ENCODE measurements at places on chromosomes 13 and 19. TPM values are rescaled to one million over a fixed set of nuclear protein-coding genes. Genes with fewer than 3 reads are reported as not detected.
A peak's percentile ranks its signal among the peaks of the same experiment; 100 is the strongest.

GRCh38 chr13:37009692-37010091 is 9.1 kb downstream of the EXOSC8 start:
- H3K4me1 ChIP-seq = no peaks in the 10 kb centered on the region
- no peaks in the 10 kb centered on the region for H3K27me3 ChIP-seq
- no peak overlapping the region for H3K4me3 ChIP-seq

DNA sequence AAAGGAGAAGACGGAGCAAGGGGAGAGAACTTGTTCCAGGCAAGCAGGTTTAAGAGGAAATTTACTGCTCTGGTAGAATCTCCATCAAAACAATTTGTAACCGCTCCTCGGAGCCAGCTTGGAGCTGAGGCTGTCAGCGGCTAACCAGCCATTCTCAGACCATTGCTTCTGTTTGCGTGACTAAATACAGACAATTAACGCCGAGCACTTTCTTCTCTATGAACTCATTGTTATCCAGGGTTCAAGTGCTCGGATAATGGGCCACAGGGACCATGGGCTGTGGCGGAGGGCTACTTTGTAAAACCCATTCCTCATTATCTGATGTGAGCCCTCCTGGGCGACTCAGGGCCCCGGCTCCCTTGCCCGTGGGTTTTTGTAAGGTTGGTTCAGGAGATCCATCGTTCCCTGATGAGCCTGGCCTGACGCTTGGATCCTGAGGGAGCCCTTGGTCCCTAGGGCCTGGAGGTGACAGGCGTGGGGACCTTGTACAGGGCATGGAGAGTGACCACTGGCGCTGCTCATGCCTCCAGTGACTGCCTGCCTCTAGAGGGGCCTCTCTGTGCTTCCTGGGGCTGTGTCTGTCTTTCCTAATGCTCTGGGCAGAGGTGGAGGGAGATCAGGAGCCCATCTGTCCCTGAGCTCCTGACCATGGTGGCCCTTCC is 61.5 kb upstream of the ZNF536 start:
- no peaks in the 10 kb centered on the region for H3K36me3 ChIP-seq

DNA sequence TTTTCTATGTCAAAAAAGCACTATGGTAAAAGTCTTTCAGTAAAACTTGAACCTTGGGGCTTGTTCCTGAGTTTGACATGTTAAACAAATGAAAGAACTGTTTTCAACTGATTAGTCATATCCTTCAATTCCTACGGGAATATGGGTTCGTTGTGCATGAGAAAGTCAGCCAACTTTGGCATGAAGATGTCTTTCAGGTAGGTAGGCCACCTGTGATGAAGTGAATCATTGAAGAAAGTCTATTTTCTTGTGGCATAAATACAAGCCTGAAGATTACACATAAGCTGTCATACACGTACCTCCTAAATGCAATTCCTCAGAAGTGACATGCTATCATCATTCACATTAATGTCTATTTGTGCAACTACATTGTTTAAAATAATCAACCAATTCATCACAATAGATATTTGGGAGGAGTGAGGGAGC is 513.0 kb downstream of the IRS2 start:
- H3K27ac ChIP-seq = no peak overlapping the region
- no peaks in the 10 kb centered on the region for H3K36me3 ChIP-seq
- no peaks in the 10 kb centered on the region for H3K27me3 ChIP-seq

DNA sequence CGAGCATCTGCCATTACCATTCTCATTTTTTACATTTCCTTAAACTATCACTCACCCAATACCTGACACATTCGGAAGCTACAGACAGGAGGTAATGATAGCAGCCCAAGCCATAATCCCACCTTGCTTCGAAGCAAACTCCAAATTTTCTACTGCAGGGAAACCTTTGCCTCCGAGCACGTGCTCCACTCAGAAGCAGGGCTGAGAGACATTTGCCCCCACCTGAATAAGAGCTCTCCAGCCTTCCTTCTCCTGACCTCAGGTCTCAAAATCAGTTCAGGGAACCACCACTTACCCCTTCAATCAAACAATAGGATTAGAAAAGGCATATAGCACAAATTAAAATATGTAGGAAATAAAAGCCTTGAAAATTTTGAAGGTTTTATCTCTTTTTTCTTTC is 2.3 kb upstream of the DACH1 start:
- no peak for ATAC-seq
- peaks cover 56% of the 10 kb centered on the region for H3K27me3 ChIP-seq
- no peak overlapping the region for H3K27ac ChIP-seq
- H3K36me3 ChIP-seq = no peaks in the 10 kb centered on the region
- H3K4me3 ChIP-seq = no peak overlapping the region

DNA sequence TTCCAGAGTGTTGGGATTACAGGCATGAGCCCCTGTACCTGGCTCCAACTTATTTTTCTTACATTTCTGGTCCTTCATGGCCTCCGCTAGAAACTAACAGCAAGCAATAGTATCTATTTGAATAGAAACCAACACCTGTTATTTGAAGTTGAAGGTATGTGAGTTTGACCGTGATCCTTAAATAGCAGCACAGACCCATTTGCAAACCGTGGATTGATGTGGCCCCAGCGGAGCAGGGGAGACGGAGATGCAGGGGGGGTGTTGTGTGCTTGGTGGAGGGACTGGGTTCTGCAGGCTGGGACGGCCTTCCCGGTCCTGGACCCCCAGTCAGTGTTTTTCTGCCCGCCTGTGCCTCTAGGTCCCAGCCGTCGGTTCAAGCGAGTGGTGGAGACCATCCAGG is 16.9 kb downstream of the TMEM150B start:
- no peaks in the 10 kb centered on the region for H3K27me3 ChIP-seq
- no peaks in the 10 kb centered on the region for H3K36me3 ChIP-seq

GRCh38 chr19:4910594-4911281 is 1.4 kb downstream of the UHRF1 start:
- peaks cover 36% of the 10 kb centered on the region for H3K27me3 ChIP-seq
- peaks cover 25% of the 10 kb centered on the region for H3K4me1 ChIP-seq
- ATAC-seq = no peak
- peak overlapping the region; percentile 75 for H3K4me3 ChIP-seq
- no peaks in the 10 kb centered on the region for H3K36me3 ChIP-seq

- H3K4me3 ChIP-seq = no peak overlapping the region
- H3K27ac ChIP-seq = no peak overlapping the region
- no peaks in the 10 kb centered on the region for H3K36me3 ChIP-seq
These were observed 153.9 kb downstream of the TEX29 start for GRCh38 chr13:111474136-111475002.

- H3K27ac ChIP-seq = no peak overlapping the region
- no peaks in the 10 kb centered on the region for H3K4me1 ChIP-seq
- H3K36me3 ChIP-seq = no peaks in the 10 kb centered on the region
- no peaks in the 10 kb centered on the region for H3K27me3 ChIP-seq
These were observed 1251.0 kb upstream of the PCDH9 start for GRCh38 chr13:68481130-68481529.

- no peaks in the 10 kb centered on the region for H3K36me3 ChIP-seq
- ATAC-seq = no peak
- no peaks in the 10 kb centered on the region for H3K4me1 ChIP-seq
- no peak overlapping the region for H3K27ac ChIP-seq
These were observed 116.7 kb upstream of the GJB6 start for GRCh38 chr13:20348645-20349408.

DNA sequence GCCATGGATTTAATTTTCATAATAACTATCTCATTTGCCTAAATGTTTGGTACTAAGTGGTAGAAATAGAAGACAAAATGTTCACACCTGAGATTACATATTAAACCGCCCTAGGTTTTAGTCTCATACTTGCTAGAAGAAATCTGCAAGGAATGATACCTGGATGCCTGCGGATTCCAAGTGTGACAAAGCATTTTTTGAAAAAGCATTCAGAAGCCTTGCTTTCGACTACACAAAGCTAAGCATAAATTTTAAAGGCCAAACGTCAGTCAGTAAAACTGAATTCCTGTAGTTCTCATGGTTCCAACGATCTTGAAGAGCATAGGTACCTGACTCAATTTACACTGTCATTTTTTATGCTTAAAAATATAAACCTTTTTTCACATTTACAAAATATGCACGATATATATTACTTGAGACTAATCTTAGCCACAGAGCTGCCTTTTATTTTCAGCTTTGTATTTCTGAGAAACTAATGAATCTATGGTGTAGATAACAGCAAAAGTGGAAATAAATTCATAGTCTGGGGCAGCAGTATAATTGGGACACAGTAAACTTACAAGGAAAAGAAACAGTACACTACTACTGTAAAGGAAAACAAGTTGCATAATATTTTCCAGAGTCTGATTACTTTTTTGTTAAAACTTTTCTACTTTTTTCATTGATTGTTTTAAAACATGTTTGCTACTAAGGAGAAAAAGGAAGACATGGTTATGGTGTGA is 1.2 kb upstream of the LRRC63 start:
- H3K27me3 ChIP-seq = peaks cover 4% of the 10 kb centered on the region
- H3K4me1 ChIP-seq = peaks cover 4% of the 10 kb centered on the region
- H3K4me3 ChIP-seq = no peak overlapping the region
- ATAC-seq = no peak
- no peak overlapping the region for H3K27ac ChIP-seq

DNA sequence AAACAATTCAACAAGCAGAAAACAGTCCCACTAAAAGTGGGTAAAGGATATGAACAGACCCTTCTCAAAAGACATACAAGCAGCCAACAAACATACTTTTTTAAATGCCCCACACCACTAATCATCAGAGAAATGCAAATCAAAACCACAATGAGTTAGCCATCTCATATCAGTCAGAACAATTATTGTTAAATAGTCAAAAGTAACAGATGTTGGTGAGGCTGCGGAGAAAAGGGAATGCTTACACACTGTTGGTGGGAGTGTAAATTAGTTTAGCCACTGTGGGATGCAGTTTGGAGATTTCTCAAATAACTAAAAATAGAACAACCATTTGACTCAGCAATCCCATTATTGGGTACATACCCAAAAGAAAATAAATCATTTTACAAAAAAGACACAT is 8.7 kb downstream of the ZNF529 start:
- H3K27me3 ChIP-seq = no peaks in the 10 kb centered on the region
- H3K4me1 ChIP-seq = no peaks in the 10 kb centered on the region
- H3K27ac ChIP-seq = no peak overlapping the region

DNA sequence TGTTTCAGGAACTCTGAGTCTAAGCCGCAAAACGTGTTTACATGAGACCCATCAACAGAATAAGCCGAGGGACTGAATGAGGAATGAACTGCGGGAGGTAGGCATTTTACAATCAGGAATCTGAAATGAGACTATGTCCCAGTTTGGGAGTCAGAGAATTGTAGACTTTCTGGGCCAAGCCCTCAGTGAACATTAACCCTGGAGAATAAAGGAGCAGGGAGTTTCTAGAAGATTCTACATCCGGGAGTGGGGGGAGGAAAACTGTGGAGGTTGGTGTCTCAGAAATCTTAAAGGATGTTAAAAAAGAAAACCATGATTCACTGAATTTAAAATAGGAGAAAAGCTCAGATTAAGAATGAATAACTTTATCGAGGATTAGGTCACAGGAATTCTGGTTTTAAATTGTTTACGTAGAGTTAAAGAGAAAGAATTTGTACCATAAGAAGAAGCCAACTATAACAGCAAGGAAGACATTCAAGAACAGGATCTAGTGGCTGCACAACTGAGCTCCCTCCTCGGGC is 18.5 kb downstream of the RFX2 start:
- no peak for ATAC-seq
- no peaks in the 10 kb centered on the region for H3K27me3 ChIP-seq
- peaks cover 8% of the 10 kb centered on the region for H3K4me1 ChIP-seq
- peak overlapping the region; percentile 38 for H3K4me3 ChIP-seq
- H3K27ac ChIP-seq = peak overlapping the region; percentile 73

GRCh38 chr13:83221256-83221655 is 661.0 kb downstream of the SLITRK1 start:
- H3K27me3 ChIP-seq = no peaks in the 10 kb centered on the region
- no peaks in the 10 kb centered on the region for H3K36me3 ChIP-seq
- no peaks in the 10 kb centered on the region for H3K4me1 ChIP-seq
- no peak overlapping the region for H3K4me3 ChIP-seq

- ATAC-seq = peak; percentile 26
- peaks cover 46% of the 10 kb centered on the region for H3K27me3 ChIP-seq
- H3K27ac ChIP-seq = no peak overlapping the region
- H3K36me3 ChIP-seq = no peaks in the 10 kb centered on the region
These were observed 755 bp downstream of the SERTM1 start for GRCh38 chr13:36674337-36675212.

- H3K27ac ChIP-seq = no peak overlapping the region
- H3K4me3 ChIP-seq = no peak overlapping the region
- no peaks in the 10 kb centered on the region for H3K36me3 ChIP-seq
- no peaks in the 10 kb centered on the region for H3K27me3 ChIP-seq
These were observed 67.3 kb upstream of the SACS start for GRCh38 chr13:23500849-23501248.

DNA sequence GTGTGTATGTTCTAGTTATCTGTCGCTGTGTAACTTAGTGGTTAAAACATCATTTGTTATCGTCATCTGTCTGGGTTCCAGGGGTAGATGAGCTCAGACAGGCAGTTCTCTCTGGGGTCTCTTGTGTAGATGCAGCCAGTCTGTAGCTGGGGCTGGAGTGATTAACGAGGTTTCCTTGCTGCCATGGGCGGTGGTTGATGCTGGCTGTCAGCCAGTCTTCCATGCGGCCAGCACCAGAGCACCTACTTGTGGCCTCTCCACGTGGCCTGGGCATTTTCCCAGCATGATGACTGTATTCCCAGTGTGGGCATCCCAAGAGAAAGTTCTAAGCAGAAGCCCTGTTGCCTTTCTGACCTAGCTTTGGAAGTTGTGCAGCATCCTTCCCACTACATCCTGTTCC is 10.7 kb downstream of the ERCC5 start:
- peaks cover 12% of the 10 kb centered on the region for H3K36me3 ChIP-seq
- ATAC-seq = no peak
- no peak overlapping the region for H3K27ac ChIP-seq
- no peaks in the 10 kb centered on the region for H3K4me1 ChIP-seq

DNA sequence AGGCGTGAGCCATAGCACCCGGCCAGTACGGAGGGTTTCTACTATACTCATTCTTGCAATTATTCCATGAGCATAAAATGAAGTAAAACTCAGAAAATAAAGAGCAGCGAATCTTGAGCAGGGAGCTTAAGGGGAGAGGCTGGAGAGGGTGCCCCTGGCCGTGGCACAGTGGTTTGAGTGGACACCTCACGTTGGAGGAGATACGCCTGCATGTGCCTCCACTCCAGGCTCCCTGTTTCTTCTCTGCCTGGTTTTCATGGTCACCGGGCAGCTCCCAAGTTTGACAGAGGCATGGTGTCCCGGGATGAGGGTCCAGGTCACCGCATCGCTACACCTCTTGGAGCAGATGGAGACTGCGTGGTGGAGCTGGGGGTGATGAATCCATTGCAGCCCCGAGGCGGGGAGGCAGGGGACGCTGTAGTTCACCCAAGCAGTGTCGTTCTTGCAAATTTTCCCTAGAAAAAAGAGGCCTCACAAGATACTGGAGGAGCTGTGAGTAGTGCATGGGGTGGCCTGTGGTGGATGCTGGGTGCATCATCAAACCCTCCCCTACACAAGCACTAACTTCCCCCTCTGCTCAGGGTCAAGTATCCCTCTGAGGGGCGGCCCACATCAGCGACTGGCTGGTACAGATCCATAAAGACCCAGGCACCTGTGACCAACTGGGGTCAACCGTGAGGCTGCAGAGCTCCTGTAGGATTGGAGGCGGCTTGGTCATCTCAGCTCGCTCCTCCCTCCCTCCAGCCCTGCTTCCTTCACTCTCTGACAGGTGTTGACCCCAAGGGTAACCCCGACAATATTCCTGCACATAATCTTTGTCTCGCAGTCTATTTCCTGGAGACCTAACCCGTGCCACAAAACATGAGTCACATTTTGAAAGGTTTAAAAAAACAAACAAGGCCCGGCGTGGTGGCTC is 3.6 kb upstream of the MIER2 start:
- H3K4me1 ChIP-seq = peaks cover 17% of the 10 kb centered on the region
- no peak overlapping the region for H3K27ac ChIP-seq
- no peaks in the 10 kb centered on the region for H3K36me3 ChIP-seq
- H3K4me3 ChIP-seq = no peak overlapping the region
- no peak for ATAC-seq

ACP7 gene
- not detected for total RNA-seq

KIR3DL2 gene
- total RNA-seq = not detected

ZNF14 gene
- 10.2 TPM for total RNA-seq

JAK3 gene
- 1.2 TPM for total RNA-seq

KCTD15 gene
- total RNA-seq = 86.7 TPM

C19orf67 gene
- total RNA-seq = not detected

CEACAM7 gene
- total RNA-seq = not detected

KLK14 gene
- total RNA-seq = not detected

Measured in gastroesophageal sphincter (tissue), 4 donors.